Ovary (tissue), 10 donors: ENCODE measurements at places on chromosomes 1 and 21. TPM values are rescaled to one million over a fixed set of nuclear protein-coding genes. Genes with fewer than 3 reads are reported as not detected.

The KANK4 gene
- total RNA-seq = 0.10 TPM

GRCh38 chr1:20640183-20640597 is 6.9 kb downstream of the PINK1 start:
- no peak overlapping the region for H3K4me3 ChIP-seq
- no peaks in the 10 kb centered on the region for H3K27me3 ChIP-seq
- no peaks in the 10 kb centered on the region for H3K4me1 ChIP-seq
- H3K27ac ChIP-seq = no peak overlapping the region
- no peak for DNase-seq

- no peaks in the 10 kb centered on the region for H3K27me3 ChIP-seq
- peak overlapping the region; percentile 72 for H3K4me3 ChIP-seq
- no peak overlapping the region for H3K27ac ChIP-seq
- peaks cover 6% of the 10 kb centered on the region for H3K4me1 ChIP-seq
Measured at GRCh38 chr1:201739492-201740085, 89.4 kb upstream of the IPO9 start.

DNA sequence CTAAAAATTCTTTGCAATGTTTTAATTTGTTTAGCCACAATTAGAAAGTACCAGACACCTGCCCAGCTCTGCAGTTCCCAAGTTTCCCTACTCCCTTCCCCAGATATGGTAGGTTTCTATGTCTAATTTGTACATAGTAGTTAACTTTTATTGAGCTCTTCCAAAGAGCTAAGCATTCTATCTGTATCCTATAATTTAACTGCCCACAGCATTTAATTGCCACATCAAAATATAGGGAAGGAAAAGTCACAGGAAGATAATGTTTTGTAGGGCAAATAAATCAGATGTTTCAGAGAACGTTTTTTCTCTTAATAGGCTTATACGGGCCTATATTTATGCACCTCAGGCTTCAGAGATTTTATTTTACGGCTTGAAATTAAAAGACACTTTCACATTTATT is 15.7 kb upstream of the FMO3 start:
- no peak overlapping the region for H3K4me3 ChIP-seq
- no peak overlapping the region for H3K27ac ChIP-seq
- H3K36me3 ChIP-seq = no peaks in the 10 kb centered on the region

The BLACAT1 gene
- total RNA-seq = 0.51 TPM

The PDE4DIP gene
- 25.9 TPM for total RNA-seq

The SLC9C2 gene
- total RNA-seq = 5.3 TPM

DNA sequence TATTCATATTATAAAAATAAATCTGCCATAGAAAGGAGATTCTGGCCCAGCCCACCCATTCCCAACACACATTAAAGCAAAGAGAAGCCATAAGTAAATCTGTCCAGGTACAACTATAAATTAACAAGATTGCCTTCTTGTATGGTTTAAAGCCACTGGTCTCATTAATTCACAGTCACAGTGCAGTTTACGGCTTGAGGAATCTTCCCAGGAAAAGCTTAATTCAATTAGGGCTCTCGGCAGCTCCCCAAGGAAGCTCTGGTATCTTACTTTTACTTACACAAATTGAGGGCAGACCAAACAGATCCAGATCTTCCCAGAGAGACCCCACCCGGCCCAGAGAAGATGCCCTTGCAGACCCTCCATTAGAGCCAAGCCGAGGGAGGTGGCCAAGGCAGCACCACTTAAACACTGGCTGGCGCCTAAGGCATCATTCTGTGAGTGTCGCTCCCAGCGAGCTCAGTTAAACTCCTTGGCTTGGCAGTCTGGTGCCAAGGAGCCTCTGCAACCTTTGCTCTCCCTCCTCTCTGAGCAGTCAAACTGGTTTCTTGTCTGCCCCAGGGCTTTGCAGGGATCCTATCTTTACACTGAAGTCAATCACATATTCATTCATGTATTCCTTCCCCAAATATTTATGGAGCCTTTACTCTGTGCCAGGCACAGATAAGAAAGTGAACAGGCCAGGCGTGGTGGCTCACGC is 10.7 kb downstream of the SLC9A1 start:
- H3K4me1 ChIP-seq = peaks cover 3% of the 10 kb centered on the region
- no peak overlapping the region for H3K27ac ChIP-seq
- no peak overlapping the region for H3K4me3 ChIP-seq
- no peak for DNase-seq

- no peaks in the 10 kb centered on the region for H3K36me3 ChIP-seq
- H3K27me3 ChIP-seq = no peaks in the 10 kb centered on the region
- no peak for DNase-seq
- H3K27ac ChIP-seq = no peak overlapping the region
- no peak overlapping the region for H3K4me3 ChIP-seq
Measured at GRCh38 chr1:22935433-22935832, 37.2 kb downstream of the LACTBL1 start.

DNA sequence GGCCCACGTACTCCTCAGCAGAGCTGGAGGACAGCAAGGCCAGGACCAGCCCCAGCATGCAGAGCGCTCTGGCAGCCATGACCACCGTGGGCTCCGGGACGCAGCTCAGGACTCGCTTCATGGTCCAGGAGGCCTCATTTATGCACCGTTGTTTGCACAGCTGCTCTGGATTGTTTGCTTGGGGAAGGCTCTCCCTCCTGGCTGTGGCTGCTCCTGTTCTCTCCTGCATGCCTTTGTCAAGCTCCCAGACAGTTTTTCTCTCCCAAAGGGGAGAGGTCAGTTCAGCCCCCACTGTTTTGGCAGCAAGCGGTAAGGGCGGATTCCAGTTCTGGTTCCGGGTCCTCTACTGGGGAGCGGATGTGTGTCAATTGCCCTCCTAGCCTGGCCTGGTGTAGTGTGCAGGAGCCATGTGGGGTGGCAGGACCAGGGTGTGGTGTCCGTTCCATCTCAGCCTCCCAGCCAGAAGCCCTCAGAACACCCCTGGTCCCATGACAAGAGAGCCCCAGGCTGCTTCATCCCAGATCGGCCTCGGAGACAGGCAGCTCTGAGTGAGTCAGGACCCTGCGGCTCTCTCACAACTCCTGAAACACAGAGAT is at the start of gene TFF3:
Gene TFF3 (minus strand): TSS at position 114 of the 596 bp plus-strand sequence. CDS start 35 bp downstream, at position 79.
- DNase-seq = no peak
- no peaks in the 10 kb centered on the region for H3K36me3 ChIP-seq
- H3K27me3 ChIP-seq = no peaks in the 10 kb centered on the region
- H3K4me1 ChIP-seq = peaks cover 1% of the 10 kb centered on the region
- no peak within 1 kb of the TSS for H3K27ac ChIP-seq

The ECM1 gene
- total RNA-seq = 11.0 TPM

DNA sequence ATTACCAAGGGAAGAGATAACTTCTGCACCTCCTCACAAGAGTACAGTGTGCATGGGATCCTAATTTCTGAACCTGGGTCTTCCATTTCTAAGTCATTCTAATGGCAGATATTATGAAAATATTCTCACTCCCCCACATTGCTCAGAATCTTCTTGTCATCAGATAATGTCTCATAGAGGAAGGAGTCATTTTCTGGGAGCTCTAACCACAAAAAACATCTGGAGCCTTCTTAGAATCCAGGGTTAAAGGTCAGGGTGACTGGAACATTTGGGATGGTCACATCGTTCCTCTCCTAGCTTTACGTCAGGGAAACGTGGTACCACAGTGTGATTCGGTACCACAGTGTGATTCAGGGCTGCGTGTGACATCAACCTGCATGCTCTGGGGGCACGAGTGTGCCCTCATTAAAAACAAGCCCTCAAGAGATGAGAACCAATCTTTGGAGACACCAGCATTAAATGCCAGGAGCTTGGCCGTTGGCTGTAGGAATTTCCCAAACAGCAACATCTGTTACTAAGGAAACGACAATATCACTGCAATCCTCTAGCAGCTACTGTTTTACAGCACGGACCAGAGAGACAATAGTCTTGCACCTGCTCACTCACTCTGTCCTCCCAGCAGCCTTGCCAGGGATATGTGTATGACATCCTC is 179.1 kb downstream of the PSMG1 start:
- H3K27ac ChIP-seq = peak overlapping the region; percentile 17
- no peaks in the 10 kb centered on the region for H3K27me3 ChIP-seq
- H3K4me1 ChIP-seq = peaks cover 12% of the 10 kb centered on the region
- DNase-seq = no peak
- no peaks in the 10 kb centered on the region for H3K36me3 ChIP-seq
- H3K4me3 ChIP-seq = no peak overlapping the region

DNA sequence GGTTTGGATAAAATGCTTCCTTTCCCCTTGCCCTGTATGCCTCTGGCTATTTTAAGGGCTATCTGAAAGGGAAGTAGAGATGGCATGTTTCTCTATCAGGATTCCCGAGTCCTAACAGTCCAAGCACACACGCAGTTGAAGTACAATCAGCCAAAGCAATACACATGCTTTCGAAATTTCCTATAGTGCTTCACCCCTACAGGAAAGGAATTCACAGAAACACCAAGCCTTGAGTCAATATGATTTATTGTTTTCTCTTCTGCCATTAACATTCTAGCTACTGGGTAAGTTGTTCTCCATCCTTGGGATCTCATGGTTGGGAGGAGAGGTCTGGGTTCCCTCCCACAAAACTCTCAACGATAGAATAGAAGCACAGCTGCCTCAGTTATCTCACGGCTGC is 8.7 kb downstream of the ITLN1 start:
- no peak overlapping the region for H3K4me3 ChIP-seq
- no peak overlapping the region for H3K27ac ChIP-seq
- no peak for DNase-seq
- H3K4me1 ChIP-seq = peaks cover 5% of the 10 kb centered on the region

The SLC5A9 gene
- total RNA-seq = 1.4 TPM

The GON4L gene
- total RNA-seq = 42.5 TPM

The OR2T2 gene
- 0.46 TPM for total RNA-seq

DNA sequence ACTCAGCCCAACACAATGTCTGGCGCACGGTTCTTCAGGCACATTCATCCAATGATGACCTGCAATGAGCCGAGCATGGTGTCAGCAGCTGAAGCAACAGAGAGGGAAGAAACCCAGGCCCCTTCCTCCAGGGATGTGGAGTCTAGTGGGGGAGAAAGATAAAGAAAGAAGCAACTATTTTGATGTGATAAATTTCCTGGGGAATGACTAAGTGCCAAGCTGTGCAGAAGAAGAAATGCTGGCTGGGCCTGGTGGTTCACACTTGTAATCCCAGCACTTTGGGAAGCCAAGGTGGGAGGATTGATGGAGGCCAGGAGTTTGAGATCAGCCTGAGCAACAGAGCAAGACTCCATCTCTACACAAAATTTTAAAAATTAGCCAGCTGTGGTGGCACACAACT is 561.8 kb downstream of the KIF26B start:
- H3K27ac ChIP-seq = no peak overlapping the region
- no peaks in the 10 kb centered on the region for H3K4me1 ChIP-seq
- no peak overlapping the region for H3K4me3 ChIP-seq
- H3K27me3 ChIP-seq = no peaks in the 10 kb centered on the region
- no peak for DNase-seq
- no peaks in the 10 kb centered on the region for H3K36me3 ChIP-seq

GRCh38 chr1:185595835-185596667 is 138.1 kb upstream of the HMCN1 start:
- H3K4me1 ChIP-seq = peaks cover 3% of the 10 kb centered on the region
- no peak overlapping the region for H3K27ac ChIP-seq
- no peak for DNase-seq
- H3K36me3 ChIP-seq = no peaks in the 10 kb centered on the region

- DNase-seq = no peak
- H3K4me3 ChIP-seq = no peak overlapping the region
- no peak overlapping the region for H3K27ac ChIP-seq
- H3K27me3 ChIP-seq = no peaks in the 10 kb centered on the region
Measured at GRCh38 chr21:36806103-36806502, 107.2 kb downstream of the SIM2 start.

GRCh38 chr1:20089328-20090077 is 19.5 kb downstream of the PLA2G5 start:
- no peak for DNase-seq
- no peak overlapping the region for H3K27ac ChIP-seq
- no peaks in the 10 kb centered on the region for H3K27me3 ChIP-seq
- H3K4me3 ChIP-seq = no peak overlapping the region
- H3K4me1 ChIP-seq = peaks cover 10% of the 10 kb centered on the region

The PGBD2 gene
- 7.1 TPM for total RNA-seq

The CFHR4 gene
- total RNA-seq = not detected

DNA sequence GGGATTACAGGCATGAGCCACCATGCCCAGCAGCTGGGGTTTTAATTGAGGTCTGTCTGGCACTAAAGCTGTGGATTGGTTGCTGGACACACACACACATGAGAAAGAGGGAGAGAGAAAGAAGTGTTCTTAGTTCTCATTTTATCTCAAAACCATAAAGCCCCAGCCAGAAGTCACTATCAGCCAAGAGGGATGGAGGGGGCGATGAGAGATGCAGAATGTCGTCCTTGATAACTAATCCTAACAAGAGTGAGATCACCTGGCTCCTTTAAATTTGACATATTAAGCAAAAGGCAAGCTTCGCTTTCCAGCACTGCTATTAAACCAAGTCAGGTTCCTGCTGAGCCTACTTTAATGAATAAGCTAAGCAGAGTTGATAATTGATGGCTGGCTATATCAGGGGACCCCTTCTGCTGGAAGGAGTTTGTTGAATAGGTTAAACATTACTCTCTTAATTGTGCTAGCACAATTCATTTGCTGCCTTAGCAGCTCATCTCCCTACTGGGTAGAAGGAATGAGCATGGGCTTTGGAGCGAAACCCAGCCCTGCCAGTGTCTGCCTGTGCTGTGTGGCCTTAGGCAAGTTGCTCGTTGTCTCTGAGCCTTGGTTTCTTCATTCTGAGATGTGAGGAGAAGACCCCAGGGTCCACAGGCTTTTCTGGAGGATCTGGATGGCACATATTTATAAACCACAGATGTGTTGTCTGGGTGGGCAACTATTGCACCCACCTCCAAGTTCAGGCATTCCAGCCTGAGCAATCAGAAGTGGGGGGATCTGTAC is 50.8 kb downstream of the ALPL start:
- no peak overlapping the region for H3K27ac ChIP-seq
- no peak overlapping the region for H3K4me3 ChIP-seq
- no peak for DNase-seq
- no peaks in the 10 kb centered on the region for H3K4me1 ChIP-seq

DNA sequence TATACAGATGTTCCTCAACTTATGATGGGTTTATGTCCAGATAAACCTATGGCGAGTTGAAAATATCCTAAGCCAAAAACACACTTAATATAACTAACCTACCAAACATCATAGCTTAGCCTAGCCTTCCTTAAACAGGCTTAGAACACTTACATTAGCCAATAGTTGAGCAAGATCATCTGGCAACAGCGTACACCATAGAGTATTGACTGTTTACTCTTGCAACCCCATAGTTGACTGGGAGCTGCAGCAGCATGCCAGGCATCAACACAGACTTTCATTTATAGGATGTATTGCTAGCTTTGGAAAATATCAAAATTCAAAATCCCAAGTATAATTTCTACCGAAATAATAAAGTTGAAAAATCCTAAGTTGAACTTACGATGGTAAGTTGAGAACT is 5.5 kb upstream of the LCE2D start:
- no peak for DNase-seq
- H3K27ac ChIP-seq = no peak overlapping the region
- H3K4me1 ChIP-seq = no peaks in the 10 kb centered on the region
- no peak overlapping the region for H3K4me3 ChIP-seq

The NPPB gene
- not detected for total RNA-seq

The TMEM69 gene
- total RNA-seq = 18.2 TPM

GRCh38 chr1:40929155-40929554 is 50.3 kb upstream of the CTPS1 start:
- H3K27ac ChIP-seq = no peak overlapping the region
- no peak overlapping the region for H3K4me3 ChIP-seq
- no peaks in the 10 kb centered on the region for H3K36me3 ChIP-seq
- no peaks in the 10 kb centered on the region for H3K4me1 ChIP-seq

The SLC6A9 gene
- total RNA-seq = 1.1 TPM
